ENCODE measurements at places on chromosomes 12 and 14.

GRCh38 chr12:13117029-13117428 lies 13.6 kb upstream of the GSG1 start:
- no peak for DNase-seq

GRCh38 chr12:102549691-102550090 lies 69.3 kb upstream of the IGF1 start:
- no peak for DNase-seq

- DNase-seq, result no peak
Observed at GRCh38 chr12:107125833-107126232, 32.5 kb upstream of the CRY1 start.

- no peak for DNase-seq
Observed at GRCh38 chr12:94898388-94898787, 105.1 kb downstream of the NDUFA12 start.

Measured in activated gamma-delta T cell treated with Interleukin-2 at 50 U/mL for 16 hours (primary cell).